Naive thymus-derived CD8-positive, alpha-beta T cell (primary cell): ENCODE measurements at places on chromosomes 6 and 20.

- no peak for DNase-seq
These were observed 259.6 kb upstream of the PLN start for GRCh38 chr6:118288355-118289124.

DNA sequence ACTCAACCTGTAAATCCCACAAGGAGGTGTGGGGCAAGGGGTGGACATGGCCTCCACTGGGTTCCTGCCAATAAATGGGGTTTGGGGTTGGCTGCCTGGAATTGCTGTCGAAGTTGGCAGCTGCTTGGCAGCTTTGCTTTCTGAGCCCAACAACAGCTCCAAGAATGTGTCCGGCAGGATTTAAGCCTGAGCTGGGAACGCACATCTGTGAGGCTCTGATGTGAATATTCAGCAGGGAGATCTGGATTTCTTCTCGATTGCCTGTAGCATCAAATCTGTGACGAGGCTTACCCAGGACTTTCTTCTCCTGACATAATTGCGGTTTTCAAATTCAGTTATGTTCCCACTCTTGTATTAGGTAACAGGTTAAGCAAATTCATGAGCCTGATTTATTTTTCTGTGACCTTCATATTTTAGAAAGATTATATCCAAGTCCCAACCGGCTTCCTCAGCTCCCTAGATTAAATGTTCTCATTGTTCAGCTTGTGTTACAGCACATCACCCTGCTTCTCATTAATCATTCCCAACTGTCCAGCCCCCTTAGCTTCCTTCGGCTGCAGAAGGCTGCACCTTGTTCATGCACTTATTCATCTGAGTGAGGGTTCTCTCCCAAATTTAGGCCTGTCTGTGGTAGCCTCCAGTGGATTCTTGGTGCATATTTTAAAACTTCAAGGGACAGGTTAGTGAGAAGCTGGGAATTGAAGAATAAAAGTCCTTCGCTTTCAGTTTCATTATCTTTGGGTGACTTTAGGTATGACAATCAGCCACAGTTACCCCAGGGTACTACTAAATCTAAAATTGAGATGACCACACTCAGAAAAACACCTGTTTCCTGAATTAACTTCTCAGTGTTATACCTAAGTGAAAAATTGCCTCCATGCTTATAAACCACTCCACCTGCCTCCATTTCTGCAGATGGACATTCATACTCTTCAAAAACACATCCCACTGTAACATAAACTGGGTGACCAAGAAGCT lies 310.0 kb downstream of the ESR1 start:
- no peak for DNase-seq

GRCh38 chr6:9520417-9521151 lies 894.3 kb downstream of the TFAP2A start:
- DNase-seq = no peak

GRCh38 chr6:30216096-30216495 lies 2.9 kb upstream of the TRIM26 start:
- DNase-seq = no peak

- peak; percentile 24 for DNase-seq
These were observed 40.8 kb downstream of the ELMO2 start for GRCh38 chr20:46365487-46366220.

- DNase-seq = no peak
These were observed 285.2 kb downstream of the UST start for GRCh38 chr6:149031859-149032598.

GRCh38 chr6:43780941-43781928 lies 11.2 kb downstream of the VEGFA start:
- no peak for DNase-seq

DNA sequence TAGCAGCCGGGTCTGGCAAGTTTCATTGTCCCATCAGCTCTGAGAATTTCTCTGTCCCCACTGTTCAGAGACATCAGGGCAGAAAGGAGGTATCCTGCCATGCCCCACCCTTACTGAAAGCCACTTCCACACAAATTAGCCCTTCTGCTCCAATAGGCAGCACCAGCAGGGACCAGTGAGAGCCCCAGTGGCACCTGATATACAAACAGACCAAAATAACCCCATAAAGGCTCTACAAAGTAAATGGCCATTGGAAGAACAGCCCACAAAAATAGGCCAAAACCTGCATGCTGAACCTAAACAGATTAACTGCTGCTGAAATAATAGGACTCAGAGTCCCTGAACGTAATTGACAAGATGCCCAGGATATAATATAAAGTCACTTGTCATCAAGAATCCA lies 199.9 kb downstream of the TMEM200A start:
- no peak for DNase-seq

- DNase-seq = no peak
These were observed 490.8 kb downstream of the HTR1B start for GRCh38 chr6:76972474-76972873.

DNA sequence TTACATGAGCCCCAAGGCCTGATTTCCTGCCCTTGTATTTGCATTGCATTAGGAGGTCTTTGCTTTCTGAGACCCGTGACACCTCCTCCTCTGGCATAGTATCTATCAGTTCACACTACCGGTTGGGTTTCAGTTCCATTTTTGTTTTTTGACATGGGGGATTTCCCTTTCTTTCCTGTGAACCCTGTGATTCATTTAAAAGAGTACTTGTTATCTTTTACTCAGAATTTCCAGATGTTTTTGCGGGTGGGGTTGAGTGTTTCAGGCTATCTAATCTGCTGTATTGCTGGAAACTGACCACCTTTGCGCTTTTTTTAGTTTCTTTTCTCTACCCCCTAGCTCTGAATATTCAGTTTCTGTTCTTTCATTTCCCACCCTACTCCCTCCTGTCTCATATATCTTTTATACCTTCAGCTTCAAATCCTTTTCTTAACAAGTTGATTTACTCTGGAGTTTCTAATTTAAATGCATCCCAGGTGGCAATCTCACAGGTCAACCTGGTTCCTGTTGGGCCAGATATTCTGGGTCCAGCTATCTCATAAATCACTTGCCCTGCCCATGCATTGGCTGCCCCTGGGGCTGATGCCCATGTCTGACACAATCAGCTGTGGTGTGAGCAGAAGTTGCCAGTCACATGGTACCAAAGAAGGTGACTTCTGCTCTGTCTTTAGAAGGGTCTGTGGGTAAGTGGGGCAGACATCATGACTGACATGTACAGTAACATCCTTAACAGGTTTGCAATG lies 14.3 kb upstream of the NCOA3 start:
- peak; percentile 61 for DNase-seq

DNA sequence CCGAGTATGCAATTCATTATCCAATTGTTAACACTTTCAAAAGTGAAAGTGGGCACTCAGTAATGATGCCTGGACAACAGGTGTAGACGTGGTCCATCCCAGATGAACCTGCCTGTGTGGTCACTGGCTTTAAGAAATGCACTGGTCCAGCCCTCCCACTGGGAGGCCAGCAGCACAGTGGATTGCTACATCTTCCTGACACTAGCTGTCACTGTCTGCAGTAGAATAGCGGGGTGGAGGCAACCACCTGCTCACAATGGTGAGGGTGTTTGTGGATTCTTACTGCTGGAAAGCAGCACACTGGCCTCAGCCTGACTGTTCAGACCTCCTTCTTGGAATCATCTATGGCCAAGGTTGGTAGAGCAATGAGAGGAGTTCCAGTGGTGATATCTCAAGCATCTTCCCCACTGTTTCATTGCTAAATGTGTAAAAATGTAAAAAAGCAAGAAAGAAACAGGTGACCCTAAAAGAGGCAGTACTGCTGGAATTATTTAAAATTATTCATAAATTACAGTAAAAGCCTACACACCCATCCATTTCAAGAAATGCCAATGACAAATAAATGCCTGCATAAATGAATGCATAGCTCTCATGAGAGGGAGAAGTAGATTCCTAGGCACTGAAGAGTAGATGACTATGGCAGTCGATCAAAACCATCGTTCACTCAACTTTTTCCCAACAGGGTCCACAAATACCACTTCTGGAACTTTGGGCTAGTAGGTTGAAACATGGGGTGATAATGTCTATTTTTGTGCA lies 228.0 kb upstream of the PLN start:
- DNase-seq = no peak

DNA sequence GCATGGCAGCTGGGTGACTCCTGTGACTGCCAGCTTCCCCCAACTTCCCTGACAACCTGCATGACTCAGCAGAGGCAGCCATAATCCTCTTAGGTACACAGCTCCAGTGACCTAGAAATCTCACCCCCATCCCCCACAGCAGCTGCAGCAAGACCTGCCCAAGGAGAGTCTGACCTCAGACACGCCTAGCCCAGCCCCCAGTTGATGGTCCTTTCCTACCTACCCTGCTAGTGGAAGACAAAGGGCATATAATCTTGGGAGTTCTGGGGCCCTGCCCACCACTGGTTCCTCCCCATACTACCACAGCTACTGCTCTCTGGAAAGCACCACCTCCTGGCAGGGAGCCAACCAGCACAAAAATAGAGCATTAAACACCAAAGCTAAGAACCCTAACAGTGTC lies 90.2 kb downstream of the F13A1 start:
- no peak for DNase-seq

DNA sequence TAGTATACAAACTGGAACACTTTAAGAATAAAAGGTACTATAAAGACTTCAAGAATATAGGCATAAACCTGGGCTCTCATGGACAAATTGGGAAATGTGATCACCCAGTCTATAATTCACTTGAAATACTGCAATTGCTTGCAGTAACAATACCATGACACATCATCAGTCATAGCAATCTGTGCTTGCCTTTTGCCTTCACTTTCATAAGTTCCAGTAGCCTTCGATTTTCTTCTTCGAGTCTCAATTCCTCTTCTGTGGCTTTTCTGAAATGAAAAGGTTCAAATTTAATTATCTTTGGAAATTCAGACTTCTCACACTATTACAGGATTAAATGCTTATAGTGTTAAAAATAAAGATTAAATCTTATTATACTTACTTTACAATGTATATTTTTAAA lies 96.3 kb upstream of the ZBTB24 start:
- DNase-seq = no peak

DNA sequence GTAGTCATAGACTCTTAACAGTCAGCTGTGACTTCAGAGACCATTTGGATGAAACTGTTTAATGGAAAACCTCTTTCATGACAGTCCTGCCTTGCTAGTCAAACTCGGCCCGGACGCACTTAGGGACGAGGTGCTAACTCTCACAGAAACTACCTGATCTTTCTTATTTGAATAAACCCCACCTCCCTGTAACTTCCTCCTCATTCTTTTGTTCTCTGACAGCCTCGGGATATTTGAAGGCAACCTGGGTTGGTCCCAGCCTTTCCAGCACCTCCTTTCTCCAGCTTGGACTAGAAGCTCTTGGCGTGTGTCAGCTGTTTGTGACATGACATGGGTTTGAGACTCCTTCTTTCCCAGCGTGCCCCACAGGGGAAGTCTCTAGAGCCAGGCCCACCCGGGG lies 175.3 kb upstream of the EXOC2 start:
- no peak for DNase-seq

DNA sequence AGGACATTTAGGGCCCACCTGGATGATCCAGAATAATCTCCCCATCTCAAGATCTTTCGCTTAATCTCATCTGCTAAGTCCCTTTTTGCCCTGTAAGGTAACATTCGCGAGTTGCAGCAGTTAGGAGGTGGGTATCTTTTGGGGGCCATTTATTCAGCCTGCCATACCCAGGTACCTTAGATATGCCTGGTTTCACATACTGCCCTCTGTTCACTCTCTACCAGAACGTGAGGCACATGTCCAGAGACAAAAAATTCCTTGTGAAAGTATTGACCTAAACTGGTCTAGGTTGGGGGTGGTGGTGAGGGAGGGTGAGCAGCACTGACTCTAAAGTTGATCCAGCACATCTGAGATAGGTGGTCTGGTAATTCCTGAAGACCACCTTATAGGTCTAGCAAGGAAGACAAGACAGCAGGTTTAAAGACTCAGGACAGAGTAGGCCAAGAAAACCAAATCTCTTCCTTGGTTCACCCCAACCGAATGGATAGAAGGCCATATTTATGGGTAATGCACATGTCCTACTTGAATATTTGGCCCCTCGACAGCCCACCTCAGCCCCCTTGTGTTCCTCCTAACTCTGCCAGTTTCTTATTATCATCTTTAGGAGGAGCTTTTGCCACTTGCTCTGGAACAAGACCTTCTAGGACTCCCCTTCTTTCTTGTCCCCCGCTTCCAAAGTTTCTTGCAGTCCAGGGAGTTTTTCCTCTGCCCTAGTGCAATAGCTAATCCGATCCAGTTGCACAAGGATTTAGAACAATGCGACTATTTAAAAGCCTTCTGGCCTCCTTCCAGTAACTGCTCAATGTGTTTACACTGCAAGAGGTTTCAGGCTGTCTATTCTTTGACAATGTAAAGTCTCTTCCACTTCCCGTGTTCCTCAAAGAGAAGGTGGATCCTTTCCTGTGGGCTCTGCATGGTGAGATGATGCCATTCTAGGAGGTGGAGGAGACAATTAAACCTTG lies 213.0 kb upstream of the LAMP5 start:
- DNase-seq = no peak

- DNase-seq = no peak
These were observed 136.6 kb downstream of the DTNBP1 start for GRCh38 chr6:15526212-15526701.

- DNase-seq = no peak
These were observed 8.4 kb downstream of the FOXS1 start for GRCh38 chr20:31836853-31837608.

DNA sequence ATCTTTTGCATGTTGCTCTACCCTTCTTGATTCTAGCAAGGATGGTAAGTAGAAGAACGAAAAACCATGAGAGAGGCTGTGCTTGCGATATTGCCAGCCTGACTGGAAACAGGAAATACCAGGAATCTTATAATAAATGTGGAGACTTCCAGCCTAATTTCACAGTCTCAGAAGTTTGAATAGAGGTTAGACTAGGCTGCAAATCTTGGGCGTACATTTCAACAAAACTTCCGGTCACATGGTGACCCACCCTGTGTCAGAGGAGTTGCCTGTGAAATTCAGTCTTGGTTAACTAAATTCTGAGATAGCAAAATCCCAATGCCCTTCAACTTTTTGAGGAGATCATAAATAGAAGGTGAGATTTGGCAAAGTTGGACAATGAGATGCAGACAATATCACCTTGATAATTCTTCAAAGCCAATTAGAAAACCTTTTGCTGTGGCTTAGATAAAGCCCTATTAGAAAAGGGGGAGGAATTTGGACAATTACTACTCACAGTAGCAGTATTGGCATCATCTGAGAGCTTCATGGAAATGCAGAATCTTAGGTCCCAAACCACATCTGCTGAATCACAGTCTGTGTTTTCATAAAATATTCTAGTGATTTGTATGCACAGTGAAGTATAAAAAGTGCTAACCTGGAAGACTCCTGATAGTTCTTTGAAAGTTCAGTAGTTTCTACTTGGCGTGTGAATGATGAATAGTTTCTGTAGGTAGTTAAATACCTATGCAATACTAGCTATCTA lies 262.0 kb upstream of the JAG1 start:
- DNase-seq = no peak

GRCh38 chr6:53645859-53646258 lies 19.7 kb downstream of the KLHL31 start:
- no peak for DNase-seq

GRCh38 chr6:19873031-19873430 lies 35.9 kb downstream of the ID4 start:
- no peak for DNase-seq

DNA sequence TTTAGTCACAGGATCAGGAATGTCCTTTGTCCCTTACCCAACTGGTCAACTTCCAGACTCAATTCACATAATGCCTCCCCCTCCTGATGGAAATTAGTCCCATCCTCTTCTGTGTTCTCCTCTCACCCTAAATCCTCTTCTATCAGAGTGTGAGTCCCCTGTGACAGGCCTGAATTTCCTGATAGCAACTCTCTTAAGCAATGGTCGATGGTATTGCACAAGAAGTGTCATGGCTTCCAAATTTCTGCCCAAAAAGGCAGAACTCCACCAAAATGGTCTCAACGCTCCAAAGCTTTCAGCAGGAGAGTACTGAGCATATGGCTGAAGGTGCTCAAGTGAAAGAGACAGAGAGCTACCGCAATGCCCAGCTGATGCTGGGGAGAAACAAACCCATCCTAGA lies 2.4 kb downstream of the PREP start:
- no peak for DNase-seq
